Activated T-helper 17 cell treated with anti-CD3 and anti-CD28 coated beads, Interleukin-2, amount 50 U/mL, for 72 hours (primary cell): ENCODE measurements at places on chromosomes 4 and X.

GRCh38 chrX:121179972-121180371, 132.6 kb downstream of the GLUD2 start:
- ATAC-seq = no peak

- no peak for ATAC-seq
These were observed 540.2 kb upstream of the CT83 start for GRCh38 chrX:117002981-117003380.

DNA sequence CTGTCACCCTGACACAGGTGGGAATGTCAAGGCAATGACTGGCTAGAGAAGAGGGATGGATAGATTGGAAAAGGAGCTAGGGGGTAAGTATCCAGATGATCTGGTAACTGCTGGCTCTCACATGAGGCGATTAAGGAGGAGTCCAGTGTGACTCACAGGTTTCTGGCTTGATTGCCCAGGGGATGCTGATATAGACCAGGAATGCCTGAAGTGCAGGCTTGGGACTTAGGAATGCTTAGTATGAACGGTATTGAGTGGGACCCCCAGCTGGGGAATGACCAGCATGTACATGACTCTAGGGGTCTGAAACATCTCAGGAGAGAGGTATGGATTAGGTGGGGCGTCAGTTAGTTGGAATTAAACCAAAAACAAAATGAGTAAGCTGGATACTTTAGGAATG, 65.8 kb upstream of the PRPS1 start:
- ATAC-seq = no peak

DNA sequence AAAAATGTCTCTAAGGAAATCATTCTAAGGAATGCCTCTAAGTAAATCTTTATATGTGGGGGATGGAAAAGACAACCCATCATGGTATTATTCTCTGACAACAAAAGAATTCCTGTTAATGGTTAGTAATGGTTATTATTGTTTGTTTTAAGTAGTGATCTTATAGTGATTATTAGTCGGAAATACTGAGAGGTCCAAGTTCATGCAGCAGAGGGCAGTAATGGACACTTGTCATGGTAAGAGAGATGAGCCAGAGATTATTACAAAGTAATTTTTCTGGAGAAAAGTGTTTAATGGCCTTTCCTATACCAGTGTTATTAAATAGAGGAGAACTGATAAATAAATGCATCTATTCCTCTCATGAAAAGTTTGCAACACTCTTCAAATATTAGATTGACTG, 8.1 kb upstream of the DKK2 start:
- no peak for ATAC-seq

DNA sequence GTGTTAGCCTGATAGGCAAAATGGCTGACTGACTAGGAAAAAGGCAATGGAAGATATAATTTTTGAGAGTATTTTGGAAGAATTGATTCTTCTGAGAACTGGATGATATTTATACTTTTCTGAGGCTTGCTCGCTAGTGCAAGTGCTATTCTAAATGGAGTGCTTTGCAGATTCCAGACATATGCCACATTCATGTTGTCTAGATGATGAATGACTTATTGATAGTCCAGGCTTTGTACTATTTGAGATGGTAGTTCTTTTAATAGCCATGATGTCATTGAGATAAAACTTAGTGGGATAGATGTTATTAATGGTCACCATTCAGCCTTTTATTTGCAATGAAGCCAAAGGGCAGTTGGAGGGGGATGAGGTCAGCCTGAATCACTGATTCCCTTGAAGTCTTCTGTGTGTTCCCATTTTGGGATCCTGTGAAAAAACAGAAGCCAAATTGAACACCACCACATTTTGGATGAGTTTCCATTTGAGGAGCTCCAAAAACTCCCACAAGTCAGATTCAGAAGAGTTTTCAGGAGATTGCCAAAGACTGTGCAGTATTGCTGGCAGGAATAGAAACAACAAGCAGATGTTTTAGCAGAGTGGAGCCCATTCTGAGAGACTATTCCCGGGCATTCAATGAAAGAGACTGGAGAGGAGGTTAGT, 184.1 kb downstream of the IL1RAPL2 start:
- ATAC-seq = no peak

- no peak for ATAC-seq
These were observed 104.7 kb upstream of the KLHL13 start for GRCh38 chrX:118221270-118221669.

GRCh38 chrX:21132686-21133393, 241.4 kb upstream of the CNKSR2 start:
- no peak for ATAC-seq

DNA sequence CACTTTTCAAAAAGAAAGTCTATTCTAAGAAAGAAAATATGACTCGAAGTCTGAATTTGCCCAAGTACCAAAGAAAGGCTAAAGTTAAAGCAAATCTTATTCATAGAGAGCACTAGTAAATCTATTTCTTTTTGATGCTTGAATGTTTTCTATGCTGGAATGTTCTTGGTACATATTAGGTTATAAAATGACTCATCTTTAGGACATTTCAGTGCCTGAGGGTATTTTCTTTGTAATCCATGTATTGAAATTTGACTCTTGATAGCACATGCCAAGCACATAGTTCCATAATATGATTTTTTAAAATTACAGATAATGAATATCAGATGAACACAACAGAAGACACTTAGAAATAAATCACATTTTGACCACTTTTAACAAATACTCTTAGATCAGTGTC, 232.8 kb downstream of the TRIML1 start:
- no peak for ATAC-seq

- ATAC-seq = no peak
These were observed 50.0 kb upstream of the AADAT start for GRCh38 chr4:170139764-170140163.

DNA sequence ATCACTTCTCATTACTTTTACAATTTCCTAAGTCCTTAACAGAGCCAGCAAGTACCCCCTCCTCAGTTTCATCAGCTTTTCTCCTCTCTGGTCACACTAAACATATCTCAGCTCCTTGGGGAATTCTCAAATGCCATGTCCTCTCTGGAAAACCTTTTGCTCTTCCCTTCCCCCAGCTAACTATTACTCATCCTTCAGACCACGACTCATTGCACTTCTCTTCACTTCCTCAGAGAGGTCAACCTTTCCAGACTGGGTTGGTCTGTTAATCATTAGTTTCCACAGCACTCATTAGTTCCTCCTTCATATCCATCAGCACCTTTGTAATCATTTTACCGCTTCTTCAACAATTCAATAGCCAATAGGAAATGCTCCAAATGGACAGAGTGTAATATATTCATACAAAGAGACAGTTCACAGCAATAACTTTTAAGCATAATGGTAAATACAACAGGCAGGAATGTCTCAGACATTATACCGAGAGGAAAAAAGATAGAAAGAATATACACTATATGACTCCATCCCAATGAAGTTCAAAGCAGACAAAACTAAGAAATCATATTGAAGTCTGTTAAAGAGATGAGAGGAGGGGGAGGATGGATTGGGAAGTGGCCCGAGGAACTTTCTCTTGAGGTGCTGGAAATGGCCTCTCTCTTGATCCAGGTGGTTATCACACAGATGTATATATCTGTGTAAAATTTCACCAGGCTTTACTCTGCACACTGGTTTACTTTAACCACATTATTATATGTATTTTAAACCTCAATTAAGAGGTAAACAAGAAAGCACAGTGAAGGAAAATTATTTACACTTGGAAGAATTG, 39.6 kb downstream of the DDX60L start:
- ATAC-seq = no peak

- ATAC-seq = no peak
These were observed 618.1 kb upstream of the ADGRL3 start for GRCh38 chr4:60581919-60582536.

GRCh38 chrX:41599507-41599906, 89.3 kb upstream of the GPR34 start:
- no peak for ATAC-seq

- ATAC-seq = peak; percentile 93
These were observed 49.0 kb downstream of the NIPAL1 start for GRCh38 chr4:48065587-48066052.

GRCh38 chr4:3572363-3572762, 40.1 kb upstream of the LRPAP1 start:
- no peak for ATAC-seq
